Stimulated activated CD4-positive, alpha-beta T cell treated with anti-CD3 and anti-CD28 coated beads, Interleukin-4, amount 100 ng/mL, for 24 hours (primary cell): ENCODE measurements at places on chromosomes 11 and 22.

GRCh38 chr11:59822989-59823566, 12.5 kb upstream of the MRPL16 start:
- DNase-seq, result peak; percentile 16

DNA sequence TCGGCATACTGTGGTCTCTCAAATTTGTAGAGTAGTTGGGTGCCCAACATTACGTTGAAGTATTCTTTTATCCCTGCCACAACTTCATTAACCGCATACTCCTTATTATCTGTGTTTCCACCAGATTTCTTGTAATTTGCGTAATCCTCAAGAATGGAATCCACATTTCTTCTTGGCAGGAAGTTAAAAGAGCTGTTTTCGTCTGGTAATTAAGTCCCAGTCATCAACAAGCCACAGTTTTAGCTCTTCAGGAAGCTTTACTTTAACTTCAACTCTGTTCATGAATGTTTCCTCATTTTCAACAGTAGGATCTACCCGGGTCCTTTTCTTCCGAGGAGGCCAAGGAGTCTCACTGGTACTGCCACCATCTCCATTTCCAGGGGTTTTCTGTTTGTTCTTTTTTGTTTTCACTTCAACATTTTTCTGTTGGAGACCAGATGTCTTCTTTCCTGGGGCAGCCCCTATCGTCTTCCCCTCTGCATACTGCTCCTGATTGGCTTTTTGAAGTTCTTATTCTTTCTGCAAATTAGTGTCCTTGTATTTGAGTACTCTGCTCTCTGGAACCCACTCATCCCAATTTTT, 30.3 kb downstream of the PDE3B start:
- DNase-seq, result no peak

DNA sequence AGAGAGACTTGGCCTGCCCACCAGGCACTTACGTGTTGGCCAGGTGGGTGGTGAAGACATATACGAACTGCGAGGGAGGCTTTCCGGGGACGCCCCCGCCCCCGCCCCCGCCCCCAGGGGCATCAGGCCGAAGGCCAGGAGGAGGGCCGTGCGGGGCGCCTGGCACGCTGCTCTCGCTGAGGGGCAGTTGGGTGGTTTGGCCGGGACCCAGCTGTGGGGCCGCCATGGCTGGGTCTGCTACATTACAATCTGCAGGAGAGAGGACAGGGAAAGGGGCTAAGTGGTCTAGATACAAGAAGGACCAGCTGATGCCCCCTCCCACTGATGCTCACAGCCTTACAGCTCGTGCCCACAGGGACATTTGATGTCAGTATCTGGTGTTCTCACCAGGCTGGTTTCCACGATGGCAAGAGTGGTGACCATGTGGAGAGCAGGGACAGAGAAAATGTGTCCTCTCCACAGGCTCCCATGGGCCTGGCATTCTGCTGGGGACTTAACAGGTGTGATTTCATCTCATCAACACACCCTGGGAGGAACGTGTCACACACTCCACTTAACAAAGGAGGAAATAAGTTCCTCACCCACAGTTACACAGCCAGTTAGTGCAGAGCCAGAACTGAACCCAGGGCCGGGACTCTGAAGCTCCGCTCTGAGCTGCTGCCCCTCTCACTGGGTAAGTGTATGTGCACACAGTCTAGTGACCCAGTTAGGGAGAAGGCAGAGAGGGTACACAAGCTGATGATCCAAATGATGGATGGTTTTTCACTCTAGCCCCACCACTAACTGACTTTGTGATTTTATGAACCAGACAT, 19.7 kb downstream of the CXCR5 start:
- DNase-seq, result no peak

DNA sequence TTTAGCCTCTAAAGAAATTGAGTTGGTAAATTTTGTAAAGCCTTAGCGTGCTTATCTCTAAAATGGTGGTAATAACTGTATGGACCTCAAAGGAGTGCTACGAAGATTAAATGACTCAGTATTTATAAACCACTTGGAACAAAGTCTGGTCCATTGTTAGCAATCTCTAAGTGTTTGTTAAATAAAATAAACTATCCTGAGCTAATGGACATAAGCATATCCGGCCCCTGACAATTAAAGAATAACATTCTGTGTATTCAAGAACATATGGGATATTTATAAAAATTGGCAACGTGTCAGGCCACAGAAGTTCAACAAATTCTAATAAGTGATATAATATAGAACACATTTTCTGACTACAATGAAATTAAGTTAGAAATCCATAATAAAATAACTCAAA, 71.0 kb downstream of the MYEOV start:
- no peak for DNase-seq

- DNase-seq, result no peak
Measured at GRCh38 chr11:13289081-13289480, 11.5 kb downstream of the BMAL1 start.

DNA sequence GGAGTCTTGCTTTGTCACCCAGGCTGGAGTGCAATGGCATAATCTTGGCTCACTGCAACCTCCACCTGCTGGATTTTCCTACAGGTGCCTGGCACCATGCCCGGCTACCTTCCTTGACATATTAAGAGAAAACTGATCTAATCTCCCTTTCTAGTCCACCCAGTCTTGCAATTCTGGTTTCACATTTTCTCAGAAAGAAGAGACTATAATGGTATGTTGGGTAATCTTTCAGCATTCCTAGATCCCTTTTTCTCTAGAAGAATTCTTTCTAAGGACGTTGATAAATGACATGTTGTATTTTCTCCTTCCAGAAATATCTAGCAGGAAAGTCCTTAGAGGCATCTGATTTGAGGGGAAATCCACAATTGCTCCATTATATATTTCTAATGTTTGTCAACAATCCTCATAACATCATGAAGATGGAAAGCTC, 10.4 kb upstream of the HSPA8 start:
- DNase-seq, result no peak
